ENCODE measurements at places on chromosomes 2 and 18. TPM values are rescaled to one million over a fixed set of nuclear protein-coding genes. Genes with fewer than 3 reads are reported as not detected.

ZNF521 gene
- 4.2 TPM for total RNA-seq

GRCh38 chr2:220424561-220424960, 797.1 kb downstream of the SLC4A3 start:
- no peaks in the 10 kb centered on the region for H3K27me3 ChIP-seq
- H3K4me1 ChIP-seq: no peaks in the 10 kb centered on the region
- no peaks in the 10 kb centered on the region for H3K36me3 ChIP-seq
- DNase-seq: no peak

- no peaks in the 10 kb centered on the region for H3K27me3 ChIP-seq
- no peak overlapping the region for H3K27ac ChIP-seq
- DNase-seq: no peak
- no peaks in the 10 kb centered on the region for H3K4me1 ChIP-seq
- no peaks in the 10 kb centered on the region for H3K36me3 ChIP-seq
- H3K4me3 ChIP-seq: no peak overlapping the region
Measured at GRCh38 chr2:62375113-62375420, 130.9 kb downstream of the TMEM17 start.

GRCh38 chr2:175557810-175558377, 376.4 kb upstream of the ATP5MC3 start:
- no peaks in the 10 kb centered on the region for H3K36me3 ChIP-seq
- DNase-seq: no peak
- H3K27me3 ChIP-seq: no peaks in the 10 kb centered on the region
- H3K4me3 ChIP-seq: no peak overlapping the region
- H3K4me1 ChIP-seq: no peaks in the 10 kb centered on the region
- H3K27ac ChIP-seq: no peak overlapping the region

GRCh38 chr18:3966642-3967358, 488.3 kb downstream of the DLGAP1 start:
- H3K27me3 ChIP-seq: no peaks in the 10 kb centered on the region
- DNase-seq: no peak
- no peak overlapping the region for H3K27ac ChIP-seq
- H3K36me3 ChIP-seq: no peaks in the 10 kb centered on the region
- H3K4me3 ChIP-seq: no peak overlapping the region

LIMS4 gene
- 0.67 TPM for total RNA-seq

- no peaks in the 10 kb centered on the region for H3K36me3 ChIP-seq
- H3K4me1 ChIP-seq: no peaks in the 10 kb centered on the region
- DNase-seq: no peak
- no peak overlapping the region for H3K27ac ChIP-seq
- H3K4me3 ChIP-seq: no peak overlapping the region
Measured at GRCh38 chr2:189128970-189129369, 50.6 kb downstream of the COL5A2 start.

- H3K36me3 ChIP-seq: no peaks in the 10 kb centered on the region
- no peak overlapping the region for H3K4me3 ChIP-seq
- no peak overlapping the region for H3K27ac ChIP-seq
- DNase-seq: no peak
- H3K27me3 ChIP-seq: no peaks in the 10 kb centered on the region
Measured at GRCh38 chr2:104933151-104933917, 79.4 kb downstream of the POU3F3 start.

DNA sequence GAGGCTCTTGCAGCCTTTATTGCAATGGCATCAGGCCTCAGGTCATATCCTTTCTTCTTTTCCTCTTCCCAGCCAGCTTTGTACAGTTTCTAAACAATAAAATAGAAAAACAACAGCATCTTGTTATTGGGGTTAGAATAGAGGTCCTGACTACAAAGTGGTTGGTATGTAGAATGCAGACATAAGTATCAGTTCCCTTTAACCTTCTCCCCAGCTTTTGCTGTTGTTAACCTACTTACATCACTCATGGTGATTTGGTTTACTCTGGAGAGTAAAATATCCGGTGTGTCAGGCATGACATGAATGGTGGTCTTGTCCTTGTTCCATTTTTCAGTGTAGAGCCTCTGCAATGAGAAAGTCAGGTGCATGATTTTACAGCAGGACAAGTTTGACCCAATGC, 69.8 kb downstream of the NEB start:
- DNase-seq: no peak
- no peak overlapping the region for H3K4me3 ChIP-seq
- H3K27me3 ChIP-seq: no peaks in the 10 kb centered on the region
- H3K4me1 ChIP-seq: no peaks in the 10 kb centered on the region
- H3K36me3 ChIP-seq: no peaks in the 10 kb centered on the region

GRCh38 chr2:240733803-240734495, 42.3 kb downstream of the AQP12A start:
- H3K27me3 ChIP-seq: no peaks in the 10 kb centered on the region
- H3K4me3 ChIP-seq: no peak overlapping the region
- H3K27ac ChIP-seq: no peak overlapping the region

GRCh38 chr2:95031076-95031725, 5.7 kb downstream of the MAL start:
- no peaks in the 10 kb centered on the region for H3K4me1 ChIP-seq
- no peak for DNase-seq
- no peak overlapping the region for H3K4me3 ChIP-seq

OTOS gene
- not detected for total RNA-seq

DNA sequence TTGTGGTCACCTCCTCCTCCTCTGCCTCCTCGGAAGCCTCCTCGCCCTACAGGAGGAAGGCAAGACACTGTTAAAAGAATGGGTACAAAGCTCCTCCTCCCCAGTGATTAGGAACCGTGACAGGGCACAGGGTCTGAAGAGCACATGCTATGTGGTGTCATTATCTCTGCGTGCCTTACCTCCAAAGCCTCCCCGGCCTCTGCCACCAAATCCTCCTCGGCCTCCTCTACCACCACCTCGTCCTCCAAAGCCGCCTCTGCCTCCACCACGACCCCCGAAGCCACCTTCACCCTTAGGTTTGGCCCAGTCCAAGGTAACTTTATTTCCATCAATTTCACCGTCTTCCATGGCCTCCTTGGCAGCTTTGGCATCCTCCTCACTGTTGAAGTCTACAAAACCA, 9.1 kb downstream of the NCL start:
- peaks cover 77% of the 10 kb centered on the region for H3K36me3 ChIP-seq
- no peak for DNase-seq
- H3K4me3 ChIP-seq: no peak overlapping the region
- H3K27me3 ChIP-seq: no peaks in the 10 kb centered on the region

DNA sequence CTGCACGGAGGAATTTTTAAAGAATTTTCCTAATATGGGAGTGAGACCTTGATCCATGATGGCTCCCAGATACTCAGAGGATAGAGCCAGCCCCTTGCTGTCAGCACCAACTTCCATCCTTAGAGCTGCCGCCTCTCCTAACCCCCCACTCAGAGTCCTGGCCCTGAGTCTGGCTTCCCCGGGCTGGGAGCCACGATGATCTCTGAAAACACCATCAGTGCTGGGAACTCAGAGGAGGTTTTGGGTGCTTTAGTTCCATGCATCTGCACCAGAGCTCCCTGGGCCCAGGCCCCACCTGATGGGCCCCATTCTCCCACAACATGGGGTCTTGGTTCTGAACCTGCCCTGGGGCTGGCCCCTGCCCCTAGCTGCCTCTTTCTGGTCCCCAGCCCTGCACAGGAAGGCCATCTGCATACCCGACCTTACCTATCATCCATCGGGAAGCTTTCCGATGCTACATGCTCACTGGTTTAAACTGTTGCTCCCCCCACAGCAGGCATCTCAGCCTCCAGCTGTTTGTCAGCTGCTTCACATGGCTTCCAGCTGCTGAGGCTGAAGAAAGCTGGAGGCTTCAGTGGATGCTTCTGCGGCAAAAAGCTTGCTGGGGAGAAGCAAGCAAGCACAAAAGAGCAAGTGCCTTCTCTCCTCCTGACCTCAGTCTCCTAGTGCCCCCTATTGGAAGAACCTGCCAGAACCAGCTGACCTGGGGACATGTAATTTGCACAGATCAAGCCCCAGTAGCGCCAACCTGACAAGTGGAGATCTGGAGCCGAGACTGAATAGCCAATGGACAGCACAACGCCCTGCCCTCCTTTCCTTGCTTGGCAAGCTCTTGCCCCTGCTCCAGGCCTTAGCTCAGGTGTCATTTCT, 24.2 kb upstream of the RHOB start:
- peaks cover 13% of the 10 kb centered on the region for H3K4me1 ChIP-seq
- no peak for DNase-seq
- H3K36me3 ChIP-seq: no peaks in the 10 kb centered on the region
- peak overlapping the region; percentile 55 for H3K27ac ChIP-seq
- H3K4me3 ChIP-seq: no peak overlapping the region

CABYR gene
- not detected for total RNA-seq

G6PC2 gene
- not detected for total RNA-seq

DNA sequence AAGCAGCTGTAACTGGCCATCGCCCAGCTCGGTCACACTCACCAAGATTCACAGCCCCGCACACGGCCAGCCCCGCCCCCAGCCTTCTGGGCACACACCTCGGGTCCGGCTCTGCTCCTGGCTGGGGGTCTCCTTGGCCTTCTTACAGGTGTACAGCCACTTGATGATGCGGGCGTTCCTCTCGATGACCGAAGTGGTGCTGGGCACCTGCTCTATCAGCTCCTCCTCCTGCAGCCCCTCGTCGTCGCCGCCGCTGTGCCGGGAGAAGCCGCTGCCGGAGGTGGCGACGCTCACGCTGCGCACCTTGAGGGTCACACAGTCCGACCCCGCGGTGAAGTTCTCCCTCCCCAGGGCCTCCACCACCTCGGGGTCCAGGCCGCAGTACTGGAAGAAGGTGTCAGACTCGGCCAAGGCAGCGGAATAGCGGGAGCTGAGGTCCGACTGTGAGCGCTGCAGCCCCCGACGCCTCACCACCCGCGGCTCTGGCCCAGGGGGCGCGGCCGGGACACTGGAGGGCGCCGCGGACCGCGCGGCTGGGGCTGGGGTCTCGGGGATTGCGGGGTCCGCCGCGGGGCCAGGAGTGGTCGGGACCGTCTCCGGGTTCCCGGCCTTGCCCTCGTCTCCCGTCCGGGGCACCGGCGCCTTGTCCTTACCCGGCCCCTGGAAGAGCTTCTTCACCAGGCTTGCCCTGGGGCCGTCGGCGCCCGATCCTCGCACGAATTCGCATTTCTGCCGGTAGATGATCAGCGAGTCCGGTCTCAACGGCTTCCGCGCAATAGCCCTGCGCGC, 769 bp downstream of the FAM110C start:
- H3K27ac ChIP-seq: peak overlapping the region; percentile 93
- no peaks in the 10 kb centered on the region for H3K4me1 ChIP-seq
- peak overlapping the region; percentile 93 for H3K4me3 ChIP-seq
- H3K27me3 ChIP-seq: no peaks in the 10 kb centered on the region

PPP1R1C gene
- not detected for total RNA-seq

DNA sequence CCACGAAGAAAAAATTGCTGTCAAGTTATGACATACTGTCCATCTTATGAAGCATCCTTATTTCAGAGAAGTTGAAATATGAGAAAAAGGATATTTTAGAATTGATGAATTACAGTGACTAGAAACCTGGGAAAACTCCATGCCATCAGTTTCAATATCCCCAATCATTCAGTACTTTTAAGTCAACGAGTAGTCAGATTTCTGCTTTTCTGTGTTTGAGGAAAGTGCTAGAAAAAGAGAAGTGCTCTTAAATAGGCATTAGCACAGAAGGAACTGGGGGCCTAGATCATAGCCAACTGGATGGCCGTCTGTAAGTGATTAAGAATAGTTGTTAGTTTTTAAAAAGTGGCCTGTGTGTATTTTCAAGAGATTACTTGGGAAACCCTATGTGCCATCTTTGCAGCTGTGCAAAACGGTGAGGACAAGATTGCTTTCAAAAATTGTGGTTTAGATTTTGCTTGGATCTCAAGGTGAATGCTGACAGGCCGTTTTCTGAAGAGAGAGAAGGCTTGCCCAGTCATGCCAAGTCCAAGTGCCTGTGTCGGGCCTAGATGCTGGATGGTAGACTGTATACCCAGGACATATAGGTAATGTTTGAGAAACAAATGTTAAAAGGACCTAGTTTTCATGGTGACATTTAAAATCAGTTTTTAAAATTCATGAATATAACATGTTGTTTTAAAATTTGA, 5.1 kb downstream of the NEDD4L start:
- no peak overlapping the region for H3K27ac ChIP-seq
- H3K4me1 ChIP-seq: peaks cover 20% of the 10 kb centered on the region
- H3K36me3 ChIP-seq: no peaks in the 10 kb centered on the region
- no peak for DNase-seq
- H3K27me3 ChIP-seq: no peaks in the 10 kb centered on the region

- no peak overlapping the region for H3K27ac ChIP-seq
- no peak for DNase-seq
- H3K4me3 ChIP-seq: no peak overlapping the region
- H3K36me3 ChIP-seq: no peaks in the 10 kb centered on the region
Measured at GRCh38 chr2:67462738-67463496, 65.8 kb downstream of the ETAA1 start.

LIPG gene
- total RNA-seq: 63.5 TPM

DNA sequence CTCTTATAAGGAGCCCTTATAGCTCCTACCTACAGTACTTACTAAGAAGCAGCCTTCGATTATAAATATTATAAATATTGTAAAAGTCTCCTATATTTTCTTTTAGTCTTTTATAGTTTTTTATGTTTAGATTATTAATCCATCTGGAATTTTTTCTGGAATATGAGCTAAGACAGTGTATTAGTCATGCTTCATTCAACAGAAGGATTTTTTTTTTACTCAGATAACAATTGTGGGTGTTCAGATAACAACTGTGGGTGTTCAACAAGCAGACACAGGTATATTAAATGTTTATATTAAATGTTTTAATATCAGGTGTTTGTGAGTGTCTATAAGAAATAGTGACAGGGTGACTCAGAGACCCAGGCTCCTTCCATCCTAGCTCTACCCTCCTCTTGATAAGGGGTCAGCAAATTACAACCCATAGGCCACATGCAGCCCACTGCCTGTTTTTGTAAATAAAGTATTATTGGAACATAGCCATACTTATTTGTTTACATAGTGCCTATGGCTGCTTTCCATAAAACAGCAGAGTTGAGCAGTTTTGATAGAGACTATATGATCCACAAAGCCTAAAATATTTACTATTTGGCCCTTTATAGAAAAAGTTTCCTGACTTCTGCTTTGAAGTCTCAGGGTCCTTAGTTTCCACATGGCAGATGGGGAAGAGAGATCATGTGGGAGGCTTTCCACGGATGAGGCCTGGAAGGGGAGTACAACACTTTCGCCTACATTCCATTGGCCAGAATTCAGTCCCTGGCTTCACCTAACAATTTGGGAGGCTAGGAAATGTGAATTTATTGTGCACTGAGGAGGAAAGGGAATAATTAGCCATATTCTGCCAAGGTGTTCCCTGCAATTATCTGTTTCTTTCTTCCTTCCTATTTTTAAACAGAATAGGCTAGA, 4.3 kb upstream of the SPATS2L start:
- H3K36me3 ChIP-seq: no peaks in the 10 kb centered on the region
- no peaks in the 10 kb centered on the region for H3K27me3 ChIP-seq
- no peak overlapping the region for H3K4me3 ChIP-seq

FSIP2 gene
- total RNA-seq: 5.6 TPM

GRCh38 chr2:78541451-78542267, 483.8 kb upstream of the REG3G start:
- H3K27me3 ChIP-seq: no peaks in the 10 kb centered on the region
- H3K4me3 ChIP-seq: no peak overlapping the region
- H3K4me1 ChIP-seq: no peaks in the 10 kb centered on the region
- no peaks in the 10 kb centered on the region for H3K36me3 ChIP-seq

B3GNT7 gene
- 9.9 TPM for total RNA-seq

GRCh38 chr2:234377761-234378391, 119.0 kb downstream of the ARL4C start:
- H3K4me1 ChIP-seq: no peaks in the 10 kb centered on the region
- DNase-seq: no peak
- H3K36me3 ChIP-seq: no peaks in the 10 kb centered on the region
- no peaks in the 10 kb centered on the region for H3K27me3 ChIP-seq
- no peak overlapping the region for H3K4me3 ChIP-seq

GRCh38 chr2:38863061-38863695, 12.6 kb downstream of the DHX57 start:
- H3K36me3 ChIP-seq: no peaks in the 10 kb centered on the region
- H3K27ac ChIP-seq: no peak overlapping the region
- no peaks in the 10 kb centered on the region for H3K4me1 ChIP-seq
- no peak for DNase-seq
- no peaks in the 10 kb centered on the region for H3K27me3 ChIP-seq
- no peak overlapping the region for H3K4me3 ChIP-seq
